ENCODE measurements at places on chromosomes 2 and 18.

GRCh38 chr2:134532537-134532936 is 186.3 kb downstream of the TMEM163 start:
- DNase-seq: no peak

- DNase-seq: no peak
Measured at GRCh38 chr2:62789918-62790317, 84.4 kb downstream of the EHBP1 start.

DNA sequence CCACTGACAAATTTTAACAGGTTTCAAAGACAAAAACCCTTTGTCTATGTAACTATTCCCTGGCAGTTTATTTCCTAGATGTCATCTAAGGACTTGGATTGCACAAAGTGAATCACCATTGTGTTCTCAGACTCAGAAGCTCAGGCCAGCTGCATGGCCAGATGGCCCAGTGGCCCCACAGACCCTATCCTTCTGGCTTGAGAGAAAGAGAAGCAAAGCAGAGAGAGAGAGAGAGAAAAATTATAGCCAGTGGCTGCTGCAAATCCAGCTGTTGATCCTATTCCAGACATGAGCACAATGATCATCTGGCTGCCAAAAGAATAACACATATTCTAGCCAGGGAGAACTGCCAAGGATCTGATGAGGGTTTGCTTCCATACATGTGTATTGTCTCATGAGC is 25.8 kb downstream of the CTLA4 start:
- no peak for DNase-seq

GRCh38 chr18:23828426-23828825 is 139.2 kb downstream of the LAMA3 start:
- DNase-seq: peak; percentile 88

DNA sequence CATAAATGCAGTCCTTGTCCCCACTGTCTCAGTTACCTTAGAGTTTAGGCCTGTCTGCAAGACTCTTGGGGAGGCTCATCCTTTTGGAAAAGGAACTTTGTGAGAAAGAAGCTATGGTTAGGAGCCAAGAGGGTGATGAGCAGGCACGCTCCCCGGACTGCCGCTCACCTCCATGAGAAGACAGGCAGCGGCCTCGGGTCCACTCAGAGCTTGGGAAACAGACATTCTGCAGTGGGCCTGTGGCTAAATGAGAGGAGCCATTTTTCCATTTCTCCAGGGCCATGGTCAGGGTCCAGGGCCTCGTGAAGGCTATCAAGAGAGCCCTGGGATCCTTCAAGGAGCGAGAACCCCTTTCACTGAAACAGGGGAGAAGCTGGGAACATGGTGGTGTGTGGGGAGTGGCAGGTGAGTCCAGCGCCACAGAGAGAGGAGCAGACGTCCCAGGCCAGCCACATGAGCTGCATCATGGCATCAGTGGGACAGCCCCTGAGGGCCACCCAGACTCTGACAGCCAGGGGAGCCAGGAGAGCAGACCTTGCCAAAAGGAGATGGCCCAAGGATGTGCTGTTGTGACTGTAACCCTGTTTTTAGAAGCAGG is 4.0 kb upstream of the TEX51 start:
- no peak for DNase-seq

- no peak for DNase-seq
Measured at GRCh38 chr2:162787616-162788015, 51.0 kb downstream of the KCNH7 start.

GRCh38 chr2:94923196-94923595 is 52.0 kb downstream of the TEKT4 start:
- no peak for DNase-seq

- peak; percentile 34 for DNase-seq
Measured at GRCh38 chr2:218230882-218231281, 13.9 kb downstream of the ARPC2 start.

DNA sequence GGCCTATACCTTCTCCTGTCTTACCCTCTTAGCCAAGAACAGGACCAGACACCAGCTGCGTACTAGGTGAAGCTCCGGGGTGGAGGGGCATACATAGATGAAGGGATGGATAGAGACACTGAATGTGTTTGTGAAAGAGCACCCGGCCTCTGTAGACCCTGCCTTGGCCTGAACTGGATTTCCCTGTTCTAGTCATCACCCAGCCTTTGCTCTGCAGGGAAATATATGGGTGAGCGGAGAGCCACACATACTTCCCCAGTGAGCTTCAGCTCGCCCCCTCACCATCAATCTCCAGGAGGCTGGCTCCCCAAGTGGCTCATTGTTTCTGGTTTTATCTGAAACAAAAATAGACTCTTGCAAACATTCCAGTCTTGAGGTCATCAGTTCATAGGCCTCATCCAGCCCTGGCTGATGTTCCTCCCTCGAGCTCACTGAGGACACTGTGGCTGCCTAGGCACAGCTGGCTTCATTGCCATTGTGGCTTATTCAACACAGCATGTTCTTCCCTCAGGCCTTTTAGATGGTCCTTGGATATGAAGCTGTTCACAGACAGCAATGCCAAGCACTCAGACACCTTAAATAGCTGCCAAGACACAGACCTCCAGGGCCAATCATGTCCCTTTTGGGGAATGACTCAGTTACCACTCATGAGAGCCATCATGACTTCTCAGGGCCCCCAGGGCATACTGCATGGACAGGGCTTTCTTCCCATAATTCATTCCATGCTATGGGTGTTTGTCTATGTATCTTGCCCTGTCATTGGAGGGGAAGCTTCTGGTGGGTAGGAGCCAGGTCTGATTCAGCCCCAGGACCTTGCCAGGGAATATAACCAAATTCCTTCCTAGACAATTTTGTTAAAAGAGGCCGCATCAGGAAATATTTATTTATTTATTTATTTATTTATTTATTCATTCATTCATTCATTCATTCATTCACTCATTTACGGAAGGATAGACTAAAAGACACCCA is 82.4 kb downstream of the TTC32 start:
- no peak for DNase-seq

GRCh38 chr2:200373973-200374416 is 67.5 kb downstream of the SPATS2L start:
- no peak for DNase-seq

GRCh38 chr2:37851828-37852584 is 73.1 kb upstream of the RMDN2 start:
- no peak for DNase-seq

- DNase-seq: peak; percentile 70
Measured at GRCh38 chr2:161122772-161123530, 37.3 kb upstream of the TANK start.

DNA sequence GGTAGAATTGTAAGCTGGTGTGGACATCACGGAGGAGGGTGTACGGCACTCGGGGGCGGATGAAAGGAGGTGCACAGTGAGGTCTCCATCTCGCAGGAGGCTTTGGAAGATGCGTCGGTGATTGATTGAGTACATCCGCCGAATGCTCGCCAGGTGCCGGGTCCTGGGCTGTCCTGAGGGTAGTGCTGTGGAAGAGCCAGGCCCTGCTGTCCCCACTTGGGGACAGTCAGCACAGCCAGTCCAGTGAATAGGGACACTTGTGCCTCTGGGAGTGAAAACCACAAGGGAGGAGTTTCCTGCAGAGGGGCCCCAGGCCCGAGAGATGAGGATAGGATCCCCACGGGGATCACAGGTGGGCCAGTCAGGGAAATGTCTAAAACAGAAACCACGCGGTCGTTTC is 28.1 kb downstream of the MLPH start:
- DNase-seq: no peak

DNA sequence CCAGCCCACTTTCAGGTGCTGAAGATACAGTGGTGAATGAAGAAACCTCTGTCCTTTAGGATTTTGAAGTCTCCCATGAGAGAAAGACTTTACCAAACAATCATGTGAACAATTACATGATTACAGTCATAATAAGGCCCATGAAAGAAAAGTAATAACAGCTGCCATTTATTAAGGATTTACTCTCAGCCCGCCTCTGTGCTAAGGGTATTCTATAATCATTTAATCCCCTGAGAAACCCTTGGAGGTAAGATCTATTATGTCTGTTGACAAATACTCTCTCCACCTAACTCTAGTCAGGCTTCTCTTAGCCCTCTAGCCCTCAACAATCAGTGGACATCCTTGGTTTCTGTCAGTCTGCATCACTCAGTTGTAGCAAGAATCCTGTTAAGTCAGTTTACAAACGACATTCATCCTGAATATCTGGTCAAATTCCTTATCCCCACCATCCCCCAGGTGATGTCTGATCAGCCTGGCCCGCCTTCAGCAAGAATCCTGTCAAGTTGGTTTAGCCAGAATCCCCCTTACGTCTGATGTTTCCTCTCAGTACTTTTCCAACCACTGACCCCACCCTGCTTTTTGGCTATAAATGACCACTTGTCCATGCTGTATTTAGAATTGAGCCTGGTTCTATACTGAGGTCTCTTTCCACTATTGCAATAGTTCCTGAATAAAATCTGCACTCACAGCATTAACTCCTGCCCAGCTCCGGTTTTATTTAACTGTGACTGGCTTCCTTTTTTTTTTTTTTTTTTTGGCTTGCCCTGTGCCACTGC is 12.2 kb upstream of the SOCS6 start:
- DNase-seq: no peak

DNA sequence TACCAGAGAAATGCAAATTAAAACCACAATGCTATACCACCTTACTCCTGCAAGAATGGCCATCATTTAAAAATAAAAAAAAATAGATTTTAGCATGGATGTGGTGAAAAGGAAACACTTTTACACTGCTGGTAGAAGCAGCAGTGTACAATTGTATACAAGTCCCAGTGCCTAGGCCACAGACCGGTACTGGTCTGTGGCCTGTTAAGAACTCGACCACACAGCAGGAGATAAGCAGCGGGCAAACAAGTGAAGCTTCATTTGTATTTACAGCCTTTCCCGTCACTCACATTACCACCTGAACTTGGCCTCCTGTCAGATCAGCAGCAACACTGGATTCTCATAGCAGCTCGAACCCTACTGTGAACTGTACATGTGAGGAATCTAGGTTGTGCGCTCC is 60.7 kb upstream of the DSC1 start:
- DNase-seq: no peak

DNA sequence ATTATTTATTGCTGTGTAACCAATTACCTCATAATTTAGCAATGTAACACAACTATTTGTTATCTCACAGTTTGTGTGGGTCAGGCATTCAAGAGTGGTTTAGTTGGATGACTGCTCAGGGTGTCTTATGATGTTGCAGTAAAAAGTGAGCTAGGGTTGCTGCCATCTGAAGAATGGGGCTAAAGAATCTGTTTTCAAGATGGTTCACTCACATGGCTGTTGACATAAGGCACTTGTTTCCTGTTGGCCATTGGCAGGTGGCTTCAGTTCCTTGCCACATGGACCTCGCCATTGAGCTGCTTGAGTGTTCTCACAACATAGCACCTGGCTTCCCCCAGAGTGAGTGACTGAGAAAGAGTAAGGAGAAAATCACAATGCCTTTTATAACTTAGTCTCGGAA is 123.2 kb downstream of the TMEM17 start:
- no peak for DNase-seq

DNA sequence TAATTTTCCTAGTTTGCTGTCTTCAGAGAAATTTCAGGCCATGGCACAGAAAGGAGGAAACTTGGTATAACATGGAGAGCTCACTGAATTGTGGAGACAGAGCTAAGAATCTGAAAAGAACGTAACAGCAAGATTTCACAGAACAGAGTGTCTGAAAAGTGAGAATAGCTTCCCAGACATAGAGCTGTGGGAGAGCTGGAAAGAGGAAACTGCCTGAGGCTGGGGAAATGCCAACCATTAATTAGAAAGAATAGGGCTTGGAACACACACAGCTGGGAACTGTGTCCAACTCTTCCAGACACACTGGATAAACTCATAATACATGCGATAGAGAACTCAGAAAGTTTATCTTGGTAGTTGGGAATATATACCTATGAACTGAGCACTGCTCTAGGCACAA is 51.6 kb upstream of the KYNU start:
- no peak for DNase-seq

- DNase-seq: no peak
Measured at GRCh38 chr2:203394519-203395227, 66.5 kb downstream of the ABI2 start.

GRCh38 chr2:218997731-218998130 is 4.5 kb upstream of the CRYBA2 start:
- no peak for DNase-seq

DNA sequence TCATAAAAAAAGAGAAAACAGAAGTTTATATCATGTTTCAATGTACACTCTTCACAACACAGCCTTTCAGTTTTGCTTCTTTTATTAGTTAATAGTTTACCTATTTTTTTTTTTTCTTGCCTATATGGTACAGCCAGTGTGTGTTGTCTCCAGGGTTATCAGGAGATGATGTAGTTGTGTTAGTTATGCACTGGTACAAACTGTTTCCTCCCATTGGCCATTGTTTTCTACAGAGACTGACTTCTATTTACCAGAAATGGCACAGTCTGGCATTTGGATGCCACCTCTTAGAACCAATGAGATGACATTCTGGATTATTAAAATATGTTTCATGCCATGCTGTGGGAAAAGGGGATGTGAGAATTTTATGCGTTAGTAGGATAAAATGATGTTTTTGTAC is 339.4 kb downstream of the PLCL1 start:
- no peak for DNase-seq

- no peak for DNase-seq
Measured at GRCh38 chr18:13553449-13553848, 172.9 kb downstream of the FAM210A start.

DNA sequence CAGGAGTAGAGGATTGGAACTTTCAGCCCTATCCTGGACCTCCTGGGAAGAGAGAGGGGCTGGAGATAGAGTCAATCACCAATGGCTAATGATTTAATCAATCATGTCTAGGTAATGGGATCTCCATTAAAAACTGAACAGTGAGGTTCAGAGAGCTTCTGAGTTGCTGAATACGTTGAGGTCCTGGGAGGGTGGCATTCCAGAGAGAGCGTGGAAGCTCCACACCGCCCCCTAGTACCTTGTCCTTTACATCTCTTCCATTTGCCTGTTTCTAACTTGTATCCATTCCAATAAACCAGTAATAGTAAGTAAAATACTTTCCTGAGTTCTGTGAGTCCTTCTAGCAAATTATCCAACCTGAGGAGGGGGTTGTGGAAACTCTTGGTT is 101.7 kb downstream of the B3GNT2 start:
- no peak for DNase-seq

- DNase-seq: no peak
Measured at GRCh38 chr2:188117706-188118105, 174.0 kb upstream of the GULP1 start.

GRCh38 chr2:227322530-227323205 is 2.4 kb upstream of the MFF start:
- no peak for DNase-seq

GRCh38 chr2:38038682-38039081 is 37.3 kb downstream of the CYP1B1 start:
- no peak for DNase-seq

DNA sequence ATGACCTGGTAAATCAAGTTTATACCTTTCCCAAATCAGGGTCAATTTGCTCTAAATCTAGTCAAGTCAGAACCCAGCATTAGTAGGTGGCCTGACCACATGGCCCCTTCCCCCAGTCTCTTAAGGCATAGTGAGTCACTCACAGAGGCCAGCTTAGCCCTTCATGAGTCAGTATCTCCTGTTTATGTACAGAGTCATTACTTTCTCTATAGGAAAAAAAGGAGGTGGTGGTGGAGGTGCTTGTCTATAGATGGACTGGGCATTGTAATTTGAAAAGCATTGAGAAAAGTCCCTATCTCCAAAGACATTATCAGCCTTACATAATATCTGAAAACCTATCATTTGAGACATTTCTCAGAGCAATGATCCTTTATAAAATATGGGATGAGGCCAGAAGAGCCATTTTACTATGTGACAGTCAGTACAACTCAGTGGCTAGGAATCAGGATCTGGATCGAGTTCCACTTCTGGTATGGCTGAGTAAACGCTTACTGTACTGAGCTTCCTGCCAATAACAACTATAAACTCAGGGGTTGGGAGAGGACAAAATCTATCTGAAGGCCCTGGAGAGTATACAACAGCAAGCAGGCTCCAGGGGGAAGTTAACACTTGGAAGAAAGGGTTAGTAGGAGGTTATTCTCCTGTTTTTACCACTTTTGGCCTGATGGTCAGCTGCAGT is 22.5 kb upstream of the SIGLEC15 start:
- peak; percentile 13 for DNase-seq
